ENCODE measurements at places on chromosomes 4 and X.

- DNase-seq: no peak
Measured at GRCh38 chr4:31592293-31592692, 872.1 kb downstream of the PCDH7 start.

DNA sequence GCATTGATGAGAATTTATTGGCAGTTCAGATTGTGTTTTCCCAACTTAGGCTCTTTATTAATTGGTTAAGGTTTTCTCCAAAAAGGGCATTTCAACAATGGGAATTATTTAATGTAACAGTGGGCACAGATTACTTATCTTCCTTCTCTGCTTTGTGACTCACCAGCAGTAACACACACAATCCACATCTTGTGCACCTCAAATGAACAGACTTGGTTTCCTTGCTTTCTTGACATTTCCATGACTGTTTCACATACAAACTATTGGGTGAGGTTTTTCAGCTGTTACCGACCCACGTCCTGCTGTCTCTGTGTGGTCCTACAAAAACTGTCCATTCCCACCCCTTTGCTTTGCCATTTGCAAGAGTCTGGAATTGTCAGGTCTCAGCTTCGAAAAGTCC lies 38.1 kb downstream of the CCNI start:
- no peak for DNase-seq

DNA sequence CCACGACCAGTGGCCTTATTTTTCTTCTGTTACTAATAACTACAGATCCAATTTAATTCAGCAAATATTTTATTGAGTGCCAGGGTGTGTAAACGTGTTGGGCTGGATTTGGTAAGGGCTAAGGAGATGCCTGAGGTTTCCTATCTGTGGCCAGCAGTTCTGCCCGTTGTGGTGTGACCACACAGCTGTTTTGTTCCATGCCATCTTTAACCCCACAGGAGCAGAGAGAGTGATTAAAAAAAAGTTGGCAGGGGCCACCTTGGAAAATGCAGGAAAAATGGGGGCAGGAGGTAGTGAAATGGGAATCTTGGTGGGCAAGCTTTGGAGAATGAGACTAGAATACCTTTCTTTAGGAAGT lies 1.1 kb downstream of the PLAC8 start:
- no peak for DNase-seq

GRCh38 chr4:38574559-38575333 lies 89.3 kb upstream of the KLF3 start:
- no peak for DNase-seq

- no peak for DNase-seq
Measured at GRCh38 chr4:101282076-101282844, 65.1 kb downstream of the PPP3CA start.

- no peak for DNase-seq
Measured at GRCh38 chrX:96683997-96684338, 674 bp upstream of the DIAPH2 start.

DNA sequence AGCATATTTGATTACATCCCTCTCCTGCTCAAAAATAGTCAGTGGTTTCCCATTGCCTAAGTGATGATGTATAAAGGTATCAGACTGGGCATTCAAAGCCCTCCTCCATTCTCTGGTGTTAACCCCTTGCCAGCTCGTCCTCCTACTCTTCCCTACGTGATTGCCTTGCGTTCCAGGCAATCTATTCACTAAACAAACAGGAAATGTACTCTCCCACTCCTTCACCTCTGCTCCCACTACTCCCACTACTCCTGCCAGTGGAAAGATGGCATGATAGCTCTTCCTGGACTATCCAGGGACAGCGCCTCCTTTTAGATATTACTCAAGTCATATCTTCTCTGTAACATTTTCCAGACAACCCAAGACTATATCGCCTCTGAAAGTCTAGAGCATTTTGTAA lies 5.8 kb downstream of the DGAT2L6 start:
- no peak for DNase-seq

- no peak for DNase-seq
Measured at GRCh38 chr4:81198609-81199008, 16.4 kb downstream of the PRKG2 start.

GRCh38 chr4:139337612-139338011 lies 35.3 kb upstream of the NDUFC1 start:
- DNase-seq: no peak

DNA sequence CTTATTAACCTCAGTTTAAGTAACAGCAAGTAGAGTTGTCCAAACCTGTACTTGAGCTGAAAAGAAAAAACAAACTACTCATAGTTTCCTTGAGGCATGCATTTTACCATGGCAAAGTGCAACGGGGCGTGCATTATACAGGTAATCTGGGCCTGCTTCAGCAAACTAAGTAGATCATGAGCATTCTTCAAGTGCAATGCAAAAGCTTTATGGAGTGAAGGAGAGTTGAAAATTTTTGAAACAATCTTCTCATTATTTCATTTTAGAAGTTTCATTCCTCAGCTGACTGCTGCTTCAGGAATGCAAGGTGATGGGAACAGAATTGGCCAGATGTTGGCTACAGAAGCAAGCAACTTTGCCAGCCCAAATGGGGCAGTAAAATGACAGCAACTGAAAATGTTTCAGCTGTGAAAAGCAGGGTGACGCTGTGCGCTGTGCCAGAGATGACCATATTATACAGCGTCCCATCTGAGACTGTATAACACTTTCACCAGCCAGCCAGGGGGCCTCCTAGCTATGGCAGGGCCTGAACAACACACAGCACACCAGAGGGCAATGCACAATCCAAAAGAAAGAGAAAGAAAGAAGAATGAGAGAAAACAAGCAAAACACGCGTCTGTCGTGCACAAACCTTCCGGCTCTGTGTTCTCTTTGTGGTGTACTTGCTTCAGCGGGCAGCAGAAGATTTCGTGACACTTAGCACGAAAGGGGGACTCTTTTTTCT lies 145.5 kb upstream of the FGF13 start:
- no peak for DNase-seq

DNA sequence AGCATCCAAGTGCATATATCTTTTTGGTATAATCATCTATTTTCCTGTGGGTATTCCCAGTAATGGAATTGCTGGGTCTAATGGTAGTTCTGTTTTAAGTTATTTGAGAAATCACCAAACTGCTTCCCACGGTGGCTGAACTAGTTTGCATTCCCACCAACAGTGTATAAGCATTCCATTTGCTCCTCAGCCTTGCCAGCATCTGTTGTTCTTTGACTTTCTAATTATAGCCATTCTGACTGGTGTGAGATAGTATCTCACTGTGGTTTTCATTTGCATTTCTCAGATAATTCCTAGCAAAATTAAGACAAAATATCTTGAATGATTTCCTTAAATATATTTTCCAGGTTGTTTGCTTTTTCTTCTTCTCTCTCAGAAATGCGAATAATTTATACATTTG lies 341.1 kb downstream of the GBA3 start:
- no peak for DNase-seq

- no peak for DNase-seq
Measured at GRCh38 chrX:98380106-98380505, 1496.4 kb downstream of the RPA4 start.

- DNase-seq: no peak
Measured at GRCh38 chr4:148355442-148356123, 86.6 kb downstream of the NR3C2 start.

DNA sequence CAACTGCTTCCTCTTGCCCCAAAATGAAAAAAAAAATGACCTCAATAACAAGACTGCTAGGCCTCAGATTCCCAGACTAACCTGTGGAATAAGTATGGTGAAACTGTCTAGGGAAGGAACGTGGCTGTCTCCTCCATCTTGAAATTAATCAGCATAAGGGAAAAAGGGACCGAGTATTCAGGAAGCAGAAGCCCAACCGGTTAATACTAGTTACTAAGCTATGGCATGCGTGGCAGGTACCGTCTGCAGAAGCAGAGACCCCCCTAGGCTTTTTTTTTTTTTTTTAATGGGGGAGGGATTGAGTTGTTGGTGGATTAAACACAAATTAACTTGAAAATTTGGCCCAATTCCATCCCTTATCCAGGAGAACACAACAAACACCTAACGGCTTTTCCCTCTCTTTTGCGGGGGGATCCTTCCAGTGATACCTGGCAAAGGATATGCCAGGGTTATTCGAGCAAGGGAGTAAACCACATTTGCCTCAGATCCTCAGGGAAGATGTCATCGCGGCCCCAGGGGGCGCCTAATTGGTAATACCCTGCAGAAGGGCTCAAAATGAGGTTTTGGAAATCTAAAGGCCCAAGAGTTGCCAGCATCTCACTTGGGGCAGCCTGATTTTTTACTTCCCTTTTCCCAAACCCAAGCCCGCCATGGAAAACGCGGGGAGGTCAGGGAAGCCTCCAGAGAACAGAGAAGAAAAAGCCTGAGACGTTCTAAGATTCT lies 893 bp downstream of the RLIM start:
- DNase-seq: no peak

GRCh38 chrX:100720301-100720700 lies 11.6 kb downstream of the SYTL4 start:
- DNase-seq: no peak

- DNase-seq: no peak
Measured at GRCh38 chrX:14618177-14618965, 89.0 kb downstream of the GLRA2 start.

GRCh38 chr4:160826339-160826679 lies 1337.5 kb downstream of the FSTL5 start:
- DNase-seq: no peak
